ENCODE measurements at places on chromosomes 16 and 17.

- DNase-seq: peak; percentile 30
Observed at GRCh38 chr16:4454623-4455022, 19.8 kb downstream of the NMRAL1 start.

GRCh38 chr16:4801051-4801961 lies 1.1 kb downstream of the ROGDI start:
- DNase-seq: no peak

GRCh38 chr17:52824542-52824941 lies 666.0 kb upstream of the CA10 start:
- no peak for DNase-seq

- no peak for DNase-seq
Observed at GRCh38 chr16:24986512-24987303, 28.5 kb downstream of the ARHGAP17 start.

- DNase-seq: no peak
Observed at GRCh38 chr16:9787717-9788116, 394.5 kb downstream of the GRIN2A start.

GRCh38 chr16:68529931-68530701 lies 9.0 kb upstream of the ZFP90 start:
- DNase-seq: peak; percentile 99

GRCh38 chr17:55452139-55452790 lies 30.6 kb upstream of the MMD start:
- no peak for DNase-seq

DNA sequence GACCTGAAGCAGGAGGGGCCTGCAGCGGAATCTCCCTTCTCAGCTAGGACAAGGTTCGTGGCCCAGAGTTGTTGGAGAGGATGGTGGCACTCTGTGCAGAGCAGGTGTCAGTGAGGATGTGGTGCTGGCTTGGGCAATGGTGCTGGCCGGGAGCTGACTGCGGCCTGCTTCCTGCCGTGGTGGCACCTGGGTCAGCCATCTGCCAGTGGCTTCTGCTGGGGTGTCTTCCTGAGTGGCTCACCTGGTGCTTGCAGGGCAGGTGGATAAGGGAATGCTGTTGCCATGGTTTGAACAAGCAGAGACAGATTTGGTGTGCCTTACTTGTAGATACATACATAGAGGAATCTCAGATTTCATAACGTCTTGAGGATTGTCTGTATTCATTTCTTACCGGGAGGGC lies 69.6 kb downstream of the SEC14L1 start:
- no peak for DNase-seq

DNA sequence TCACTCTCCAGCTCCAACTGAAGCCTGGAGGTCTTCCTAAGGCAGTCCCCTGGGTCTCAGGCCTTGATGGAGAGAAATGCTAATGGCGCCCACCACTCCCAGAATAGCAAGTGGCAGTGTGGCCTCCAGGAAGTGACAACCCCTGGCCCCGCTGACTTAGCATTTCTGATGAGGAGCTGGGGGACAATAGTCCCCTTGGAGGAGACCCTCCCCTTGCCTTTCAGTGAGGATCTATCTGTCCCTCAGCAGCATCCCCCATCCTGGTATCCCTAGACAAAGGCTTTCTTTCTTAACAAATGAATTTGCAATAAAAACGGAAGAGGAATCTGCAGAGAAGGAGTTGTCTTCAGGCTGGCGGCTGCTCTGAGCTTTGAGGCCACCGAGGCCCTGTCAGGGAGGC lies 68.8 kb downstream of the LITAF start:
- DNase-seq: no peak

- DNase-seq: no peak
Observed at GRCh38 chr17:60167065-60167741, 17.4 kb downstream of the CA4 start.

DNA sequence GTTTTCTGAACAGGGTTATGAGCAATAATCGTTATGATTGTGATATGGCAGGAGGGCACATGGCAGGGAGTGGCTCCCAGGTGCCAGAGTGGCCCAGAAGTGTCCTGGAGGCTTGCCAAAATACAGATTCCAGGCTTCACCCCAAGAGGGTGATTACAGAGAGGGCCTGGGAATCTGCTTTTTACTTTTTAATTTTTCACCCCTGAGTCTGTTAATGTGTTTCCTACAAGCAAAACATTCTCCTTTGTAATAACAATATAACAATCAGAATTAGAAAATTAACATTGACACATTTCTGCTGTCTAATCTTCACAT lies 212.4 kb downstream of the SNX29 start:
- DNase-seq: no peak

DNA sequence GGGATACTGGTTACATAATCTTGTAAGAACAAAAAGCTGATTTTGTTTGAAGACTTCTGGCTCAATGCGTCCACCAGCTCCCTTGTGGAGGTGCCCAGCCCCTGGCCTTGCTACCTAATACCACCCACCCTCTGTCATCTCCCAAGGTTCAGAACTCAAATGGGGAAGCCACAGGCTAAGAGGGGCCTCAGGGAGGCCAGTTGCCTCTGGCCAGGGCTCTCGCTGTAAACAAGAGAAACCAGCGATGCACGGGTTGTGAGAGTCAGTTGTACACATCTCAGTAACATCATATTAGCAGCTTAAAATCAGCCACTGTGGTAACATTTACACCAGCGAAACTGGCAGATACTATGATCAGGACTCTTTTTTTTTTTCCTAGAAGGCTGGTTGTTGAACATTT lies 6.0 kb downstream of the TEKT5 start:
- DNase-seq: no peak

DNA sequence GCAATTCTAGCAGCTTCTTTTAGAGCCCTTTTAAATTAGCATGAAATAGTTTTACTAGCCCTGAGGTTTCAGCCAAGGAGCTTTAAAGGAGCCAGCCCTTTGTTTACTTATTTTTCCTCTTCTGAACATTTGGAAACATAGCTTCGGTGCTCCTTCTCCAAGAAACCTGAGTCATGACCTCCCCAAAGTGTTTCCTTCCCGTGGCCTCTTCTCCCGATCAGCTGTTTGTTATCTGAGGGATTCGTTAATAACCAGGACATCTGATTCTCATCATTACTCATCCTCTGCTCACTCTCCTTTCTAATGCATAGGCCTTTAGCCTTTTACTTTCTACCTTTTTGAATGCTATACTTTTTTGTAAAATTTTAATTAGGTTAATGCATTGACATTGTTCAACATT lies 204.5 kb downstream of the WWOX start:
- no peak for DNase-seq

DNA sequence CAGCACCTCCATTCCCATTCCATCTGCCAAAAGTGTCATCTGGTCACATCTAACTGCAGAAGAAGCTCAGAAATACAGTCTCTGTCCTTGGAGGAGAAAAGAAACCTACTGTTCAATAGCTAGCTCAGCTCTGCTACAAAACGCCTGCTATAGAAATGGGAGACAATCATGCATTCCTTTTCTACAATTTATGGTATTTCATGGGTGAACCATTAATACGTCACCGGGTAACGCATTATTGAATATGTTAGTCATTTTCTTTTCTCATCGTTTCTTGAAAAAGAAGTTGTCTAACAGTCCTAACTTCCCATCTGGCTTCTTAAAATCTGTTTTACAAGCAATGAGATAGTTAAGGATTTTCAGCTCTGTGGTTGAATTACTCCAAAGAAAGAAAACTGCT lies 496.7 kb upstream of the RBFOX1 start:
- no peak for DNase-seq

- peak; percentile 85 for DNase-seq
Observed at GRCh38 chr16:65123396-65124211, 1.7 kb upstream of the CDH11 start.

GRCh38 chr16:76653390-76654026 lies 376.3 kb downstream of the CNTNAP4 start:
- DNase-seq: no peak

GRCh38 chr17:6428207-6428965 lies 6.5 kb downstream of the AIPL1 start:
- DNase-seq: no peak

- no peak for DNase-seq
Observed at GRCh38 chr16:72635694-72636093, 412.2 kb downstream of the ZFHX3 start.

DNA sequence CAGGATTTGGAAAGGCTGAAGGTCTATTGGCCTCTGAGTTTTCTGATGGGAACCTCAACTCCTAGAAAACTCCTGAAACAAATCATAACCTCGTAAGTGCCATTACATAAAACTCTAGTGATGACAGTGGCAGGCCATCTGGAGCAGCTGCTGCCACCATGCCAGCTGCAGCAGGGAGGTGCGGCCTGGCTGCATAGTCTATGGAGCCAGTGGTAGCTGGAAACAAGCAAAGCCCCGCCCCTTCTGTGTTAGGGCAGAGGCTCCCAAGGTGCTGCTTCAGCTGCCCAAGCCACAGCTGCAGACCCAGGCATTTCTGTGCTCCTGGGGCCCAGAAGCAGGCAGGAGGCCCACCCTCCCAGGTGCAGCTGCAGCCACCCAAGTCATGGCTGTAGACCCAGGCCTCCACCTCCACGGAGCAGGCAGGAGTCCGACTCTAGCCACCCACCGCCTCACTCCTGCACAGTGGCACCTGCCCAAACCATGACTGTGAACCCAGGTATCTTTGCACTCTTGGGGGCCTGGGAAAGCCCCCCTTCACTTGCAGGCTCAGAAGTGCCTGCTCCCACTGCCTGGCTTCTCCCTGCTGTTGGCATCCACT lies 254.1 kb upstream of the KCNJ16 start:
- no peak for DNase-seq

GRCh38 chr17:19867329-19868078 lies at the start of gene ULK2:
TSS of gene ULK2 (minus strand) at chr17:19867936. CDS start at chr17:19867417, 519 bp downstream.
- DNase-seq: peak; percentile 95

DNA sequence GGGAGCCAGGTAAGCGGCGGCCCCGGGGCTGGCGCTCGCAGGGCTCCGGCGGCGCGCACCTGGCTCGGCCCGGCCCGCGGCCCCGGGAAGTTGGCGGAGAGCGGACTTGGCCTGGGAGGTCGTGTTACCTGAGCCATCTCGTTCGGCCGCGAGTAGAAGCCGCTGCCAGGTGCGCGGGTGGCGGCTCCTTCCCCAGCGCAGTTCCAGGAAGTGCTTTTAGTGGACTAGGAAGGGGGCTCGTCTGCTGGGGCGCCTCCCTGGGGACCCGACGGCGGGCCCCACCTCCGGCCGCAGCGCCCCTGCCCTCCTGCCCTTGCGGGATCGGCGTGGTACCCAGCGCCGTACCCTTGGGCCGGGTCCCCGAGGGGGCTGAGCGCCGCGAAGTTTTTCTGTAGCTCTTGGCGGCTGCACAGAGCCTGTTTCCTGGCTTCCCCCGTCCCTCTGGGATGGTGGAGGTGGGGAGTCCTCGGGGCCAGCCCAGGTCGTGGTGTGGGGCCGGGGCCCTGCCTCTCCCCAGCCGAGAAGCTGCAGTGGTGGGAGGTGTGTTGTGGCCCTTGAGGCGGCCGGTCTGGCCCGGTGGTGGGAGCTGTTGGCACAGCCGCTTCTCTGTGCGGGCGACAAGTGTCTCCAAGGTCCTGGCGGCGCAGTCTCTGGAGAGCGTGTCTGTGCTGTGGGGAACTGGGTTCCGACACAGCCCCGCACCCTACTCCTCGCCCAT lies 96.9 kb downstream of the RAB11FIP4 start:
- peak; percentile 34 for DNase-seq

GRCh38 chr16:2194166-2194834 lies 2.1 kb downstream of the CASKIN1 start:
- no peak for DNase-seq

Data from posterior cingulate gyrus (tissue), 11 donors.